Naive thymus-derived CD4-positive, alpha-beta T cell (primary cell): ENCODE measurements at places on chromosomes 2 and 18.

GRCh38 chr2:233972941-233973575, 55.9 kb downstream of the TRPM8 start:
- DNase-seq, result no peak

- DNase-seq, result no peak
Observed at GRCh38 chr18:63284827-63285733, 34.5 kb downstream of the BCL2 start.

DNA sequence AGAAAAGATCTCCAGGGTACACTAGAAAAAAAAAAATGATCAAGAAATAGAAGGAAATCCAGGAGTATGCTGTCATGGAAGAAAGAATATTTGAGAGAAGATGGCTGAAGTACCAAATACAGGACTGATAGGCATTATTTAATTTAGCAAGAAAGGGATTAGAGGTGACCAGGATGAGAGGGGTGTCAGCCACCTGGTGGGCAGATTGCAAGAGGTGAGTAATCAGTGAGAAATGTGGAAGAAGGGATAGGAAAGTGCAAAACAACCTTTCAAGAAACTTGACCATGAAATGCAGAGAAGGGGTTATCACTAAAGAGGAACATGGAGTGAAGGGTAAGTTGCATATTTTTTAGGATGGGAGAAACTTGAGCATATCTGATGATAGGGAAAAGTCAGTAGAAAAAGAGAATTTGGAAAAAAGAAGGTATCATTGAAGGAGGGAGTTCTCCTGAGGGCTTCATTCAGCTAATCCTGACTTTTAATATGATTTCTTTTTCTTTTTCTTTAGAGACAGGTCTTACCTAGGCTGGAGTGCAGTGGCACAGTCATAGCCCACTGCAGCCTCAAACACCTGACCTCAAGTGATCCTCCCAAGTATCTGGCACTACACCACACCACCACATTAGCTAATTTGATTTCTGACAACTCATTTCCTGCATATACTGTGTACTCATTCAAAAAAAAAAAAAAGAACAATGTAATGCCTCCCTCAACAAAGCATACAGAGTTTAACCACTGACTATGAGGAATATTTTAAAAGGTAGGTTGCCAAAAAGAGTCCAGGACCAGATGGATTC, 101.3 kb downstream of the LRP2 start:
- DNase-seq, result no peak

DNA sequence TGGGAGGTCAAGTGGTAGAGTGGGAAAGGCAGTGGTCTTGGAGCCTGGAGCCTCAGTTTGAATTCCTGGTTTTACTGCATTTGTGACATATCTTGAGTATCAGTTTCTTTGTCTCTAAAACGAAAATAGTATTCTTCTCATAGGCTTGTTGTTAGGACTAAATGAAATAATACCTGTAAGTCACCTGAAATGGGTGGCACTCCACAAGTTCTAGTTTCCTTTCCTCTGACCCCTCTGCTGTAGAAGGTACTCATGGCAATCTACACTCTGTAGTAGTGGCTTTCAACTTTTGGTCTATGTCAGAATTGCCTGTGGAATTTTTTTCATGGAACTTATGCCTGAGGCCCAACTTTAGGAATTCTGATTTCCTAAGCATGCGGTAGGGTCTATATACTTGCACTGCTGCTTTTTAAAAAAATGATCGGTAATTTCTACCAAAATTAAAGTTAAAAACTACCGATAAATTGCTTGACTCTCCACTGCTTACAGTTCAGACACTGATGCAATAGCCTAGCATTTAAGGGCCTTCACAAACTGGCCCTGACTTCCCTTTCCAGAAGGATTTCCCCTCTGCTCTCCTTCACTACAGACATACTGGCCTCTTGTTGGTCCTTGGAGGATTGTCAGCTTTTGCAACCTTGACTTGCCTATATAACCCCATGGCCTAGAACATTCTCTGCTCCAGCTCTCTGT, 47.2 kb downstream of the PLEK start:
- DNase-seq, result no peak

DNA sequence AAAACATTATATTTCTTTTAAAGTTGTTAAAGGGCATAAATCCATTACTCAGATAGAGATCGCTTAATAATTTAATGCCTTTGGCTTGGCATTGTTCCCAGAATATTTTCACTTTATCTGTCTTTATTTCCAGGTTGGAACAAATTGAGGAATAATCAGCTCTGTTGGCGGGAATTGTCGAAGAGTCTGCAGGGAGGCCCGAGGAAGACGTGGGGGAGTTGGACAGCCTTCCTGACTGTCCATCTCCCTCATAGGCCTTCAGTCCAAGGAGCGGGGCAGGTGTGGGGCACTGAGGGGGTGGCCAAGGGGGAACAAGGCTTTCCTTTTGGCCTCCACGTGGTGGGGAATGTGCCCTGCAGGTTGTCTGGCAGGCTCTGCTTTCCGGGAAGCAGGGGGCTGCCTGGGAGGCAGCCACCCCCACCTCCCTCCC, 179.6 kb downstream of the ZBTB7C start:
- no peak for DNase-seq

DNA sequence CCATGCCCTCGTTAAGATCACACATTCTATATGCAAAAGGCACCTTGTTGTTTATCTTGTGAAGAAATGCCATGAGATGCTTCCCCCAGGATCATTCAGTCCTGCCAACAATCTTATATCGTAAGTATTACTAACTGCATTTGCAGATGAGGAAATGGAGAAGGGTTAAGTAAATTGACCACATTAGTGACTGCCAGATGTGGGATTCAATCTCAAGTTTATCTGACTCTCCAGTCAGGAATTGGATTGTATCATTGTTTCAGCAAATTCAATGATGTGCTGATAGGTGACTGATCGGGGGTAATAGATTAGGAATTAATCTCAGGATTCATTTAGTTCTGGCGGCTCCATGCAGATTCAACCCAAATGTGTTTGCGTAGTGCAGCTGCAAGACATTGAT, 106.2 kb downstream of the CNTNAP5 start:
- no peak for DNase-seq

DNA sequence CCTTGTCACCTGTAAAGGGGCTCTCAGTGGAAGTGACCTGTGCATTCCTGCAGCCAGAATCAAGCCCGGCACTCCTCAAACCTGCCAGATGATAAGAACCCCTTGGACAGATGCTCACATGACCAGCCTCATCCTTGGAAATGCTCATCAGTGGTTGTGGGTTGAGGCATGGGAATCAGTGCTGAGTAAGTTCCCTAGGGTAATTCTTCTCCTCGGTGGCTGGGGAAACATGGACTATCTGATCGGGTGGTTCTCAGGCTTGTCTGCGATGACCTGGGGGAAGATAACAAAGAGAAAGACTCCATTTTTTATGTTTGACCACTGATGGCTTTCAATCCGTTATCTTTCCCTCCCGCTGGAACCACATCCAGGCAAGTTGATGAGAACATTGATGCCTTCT, 84.0 kb downstream of the SPP2 start:
- no peak for DNase-seq

DNA sequence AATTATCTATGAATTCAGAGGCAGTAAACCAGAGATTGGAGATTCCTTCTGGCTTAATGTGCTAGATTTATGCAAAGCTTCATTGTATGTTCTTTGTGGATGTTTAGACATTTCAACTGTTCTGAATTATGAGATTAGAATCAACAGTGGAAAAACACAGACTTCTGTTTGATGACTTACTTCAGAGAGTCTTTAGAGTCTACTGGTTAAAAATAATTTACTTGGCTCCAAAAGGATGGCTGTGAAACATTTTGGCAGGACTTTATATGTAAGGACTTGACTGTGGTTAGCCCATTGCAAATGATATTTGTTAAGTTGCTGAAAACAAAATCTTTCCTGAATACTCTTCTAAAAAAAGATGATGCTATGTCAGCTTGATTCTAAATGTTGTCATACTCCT, 25.5 kb upstream of the LRRC30 start:
- no peak for DNase-seq

GRCh38 chr2:159735648-159736047, 23.3 kb downstream of the MARCHF7 start:
- DNase-seq, result no peak

GRCh38 chr2:176117162-176117822, 714 bp downstream of the HOXD10 start:
- DNase-seq, result no peak

DNA sequence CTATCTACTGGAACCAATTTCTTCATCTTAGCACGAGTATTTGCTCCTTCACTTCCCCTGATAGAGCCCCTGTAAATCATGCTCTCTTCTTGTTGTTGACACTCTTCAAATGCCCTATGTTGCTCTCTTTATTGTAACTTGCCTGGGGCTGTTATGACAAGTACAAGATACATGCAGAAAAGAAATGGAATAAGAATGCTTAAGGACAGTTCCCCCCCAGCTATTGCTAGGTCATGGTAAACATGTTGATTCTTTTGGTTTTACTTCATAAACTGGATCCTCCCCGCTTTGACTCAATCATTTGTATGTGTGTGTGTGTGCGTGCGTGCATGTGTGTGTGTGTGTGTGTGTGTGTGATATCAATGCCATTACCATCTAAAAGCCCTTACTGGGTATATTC, 368.5 kb upstream of the CNTNAP5 start:
- DNase-seq, result no peak
